Sciatic nerve (tissue), 2 donors: ENCODE measurements at places on chromosomes 5 and 9.

DNA sequence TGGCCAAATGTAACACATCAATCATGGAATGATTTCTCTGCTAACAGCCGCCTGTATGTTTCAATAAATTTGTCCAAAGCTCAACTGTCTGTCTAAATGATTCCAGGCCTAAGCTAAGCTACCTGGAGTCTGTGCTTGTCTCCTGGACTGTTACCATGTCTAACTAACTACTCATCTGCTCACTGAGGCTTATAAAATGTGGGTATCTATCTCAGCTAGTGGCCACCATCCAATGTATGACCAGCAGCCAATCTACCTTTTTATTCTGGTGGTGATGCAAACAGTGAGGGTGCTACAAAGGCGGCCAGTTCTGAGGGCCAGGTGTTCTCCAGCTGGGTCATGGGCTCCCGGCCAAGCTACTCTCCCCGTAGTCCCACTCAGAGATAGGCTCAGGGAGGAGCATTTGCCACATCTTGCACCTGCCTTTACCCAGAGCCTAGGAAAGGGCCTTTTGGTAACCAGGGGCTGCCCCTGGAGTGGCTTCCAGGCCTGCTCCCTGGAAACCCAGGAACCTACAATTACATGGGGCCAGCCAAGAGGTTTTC is 59.1 kb downstream of the PFDN1 start:
- no peak for DNase-seq

DNA sequence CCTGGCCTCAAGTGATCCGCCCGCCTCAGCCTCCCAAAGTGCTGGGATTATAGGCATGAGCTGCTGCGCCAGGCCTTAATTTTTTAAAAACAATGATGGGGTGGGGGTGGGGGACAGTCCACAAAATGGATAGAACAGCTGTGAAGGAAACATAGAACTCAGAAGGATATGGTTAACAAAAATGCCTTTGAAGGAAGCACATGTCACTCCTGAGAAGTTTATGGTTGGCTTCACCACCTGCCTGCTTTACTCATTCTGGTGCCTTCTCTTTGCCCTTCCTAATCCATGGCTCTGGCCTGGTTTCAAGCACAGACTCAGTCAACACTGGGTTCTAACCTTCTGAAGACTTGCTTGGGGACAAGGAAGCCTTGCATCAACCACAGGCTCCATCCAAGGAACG is 10.3 kb downstream of the BAG1 start:
- DNase-seq: no peak

GRCh38 chr9:129084087-129084486 is 3.2 kb downstream of the DOLPP1 start:
- DNase-seq: no peak

- DNase-seq: no peak
Measured at GRCh38 chr9:133238851-133239532, 29.9 kb upstream of the OBP2B start.

DNA sequence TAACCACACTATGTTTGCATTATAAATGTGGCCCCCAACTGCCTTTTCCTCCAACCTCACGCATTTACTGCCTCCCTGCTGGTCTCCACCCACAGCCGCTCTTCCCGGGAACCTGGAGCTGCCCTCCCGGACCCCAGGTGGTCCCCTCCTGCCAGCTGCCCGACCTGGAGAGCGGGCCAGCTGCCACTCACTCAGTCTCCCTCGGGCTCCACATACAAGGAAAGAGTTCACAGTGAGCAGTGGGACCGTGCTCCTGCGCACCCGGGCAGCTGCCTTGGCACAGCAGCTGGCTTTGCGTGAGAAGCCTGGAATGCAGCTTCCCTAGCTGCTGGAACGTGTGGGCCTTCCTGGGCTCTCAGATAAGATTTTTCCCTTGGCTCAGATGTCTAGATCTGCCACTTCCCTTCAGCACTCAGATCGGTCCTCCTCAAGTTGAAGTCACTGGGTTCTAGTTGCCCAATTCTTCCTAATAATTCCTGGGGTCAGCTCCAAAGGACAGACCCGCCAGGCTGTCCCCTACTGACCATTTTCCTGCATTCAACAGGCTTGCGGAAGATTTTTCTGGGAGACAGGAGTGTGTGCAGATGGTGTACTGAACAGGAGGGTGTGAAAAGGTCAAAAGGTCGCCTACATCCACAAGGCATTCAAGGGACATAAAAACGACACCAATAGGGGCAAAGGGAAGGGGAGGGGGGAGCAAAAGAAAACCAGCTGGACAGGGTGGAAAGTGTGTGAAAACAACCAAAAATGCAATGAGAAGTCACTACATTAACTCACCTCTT is 69.1 kb downstream of the MYO10 start:
- DNase-seq: no peak

DNA sequence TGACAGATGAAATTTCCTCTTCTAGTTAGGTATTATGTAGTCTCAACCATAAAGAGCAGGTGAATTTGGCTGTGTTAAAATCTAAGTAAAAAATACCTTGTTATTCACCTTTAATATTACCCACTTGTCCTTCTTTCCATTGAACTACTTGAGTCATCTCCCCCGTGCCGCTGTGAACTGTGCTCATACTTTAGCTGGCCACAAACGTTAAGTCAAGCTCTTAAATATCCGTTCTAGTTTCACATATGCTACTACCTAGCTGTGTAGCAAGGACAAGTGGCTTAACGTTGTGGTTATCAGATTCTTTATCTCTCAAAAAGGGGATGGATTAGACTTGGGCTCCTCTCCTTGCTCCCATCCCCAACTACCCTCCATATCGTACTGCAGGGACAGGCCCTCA is 110.4 kb downstream of the EFNA5 start:
- DNase-seq: no peak

DNA sequence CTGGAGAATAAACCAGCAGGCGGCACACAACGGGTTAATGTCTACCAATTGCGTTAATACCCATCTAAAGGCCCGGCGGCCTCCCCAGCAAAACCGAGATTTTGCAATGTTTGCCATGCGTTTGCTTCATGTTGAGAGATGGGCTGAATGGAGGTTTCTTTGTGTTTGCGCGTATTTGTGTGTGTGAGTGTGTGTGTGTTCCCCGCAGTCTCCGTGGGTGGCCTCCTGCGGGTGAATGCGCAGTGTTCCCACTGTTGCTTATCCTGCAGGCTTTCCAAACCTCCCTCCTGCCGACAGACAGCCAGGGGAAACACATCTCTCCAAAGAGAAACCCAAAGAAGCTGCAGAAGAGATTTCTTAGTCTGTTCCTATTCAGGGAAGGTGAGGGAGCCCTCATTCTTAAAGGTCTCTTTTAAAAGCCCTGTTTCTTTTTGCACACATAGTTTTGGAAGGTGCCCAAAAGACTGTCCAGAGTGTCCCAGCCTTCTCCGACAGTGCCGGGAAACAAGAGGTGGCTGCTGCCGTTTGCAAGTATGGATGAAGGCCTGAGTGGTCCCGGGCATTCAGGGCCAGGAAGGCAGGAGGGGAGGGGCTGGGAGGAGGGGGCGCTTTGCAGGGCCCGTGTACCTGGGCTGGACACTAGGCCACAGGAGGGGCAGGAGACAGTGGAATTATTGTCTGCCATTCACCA is 103.8 kb upstream of the ERCC6L2 start:
- DNase-seq: peak; percentile 78

DNA sequence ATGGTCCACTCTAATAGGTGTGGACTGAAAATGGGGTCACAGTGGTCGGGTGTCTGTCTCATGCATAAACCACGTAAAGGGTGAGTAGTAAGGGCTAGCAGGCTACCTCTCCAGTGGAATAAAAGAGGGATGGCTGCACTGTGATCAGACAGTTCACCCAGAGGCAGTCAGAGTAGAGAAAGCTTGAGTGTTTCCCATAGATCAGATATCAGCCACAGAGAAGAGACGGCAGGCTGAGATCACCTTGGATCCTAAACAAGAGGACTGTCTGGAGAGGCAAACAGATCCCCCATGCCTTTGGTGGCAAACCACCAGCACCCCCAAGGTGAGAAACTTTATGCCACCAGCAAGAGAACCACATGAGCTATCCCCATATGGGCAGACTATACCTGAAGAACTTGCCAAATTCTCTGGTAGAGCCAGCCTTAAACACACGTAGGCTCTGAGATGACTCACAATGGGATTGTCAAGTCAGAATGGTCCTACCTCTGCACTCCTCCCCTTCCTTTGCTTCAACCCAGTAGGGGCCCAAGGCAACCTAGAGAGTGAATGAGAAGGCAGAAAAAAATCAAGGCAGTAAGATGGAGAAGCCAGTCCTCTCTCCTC is 205.2 kb upstream of the MAP3K1 start:
- DNase-seq: no peak

DNA sequence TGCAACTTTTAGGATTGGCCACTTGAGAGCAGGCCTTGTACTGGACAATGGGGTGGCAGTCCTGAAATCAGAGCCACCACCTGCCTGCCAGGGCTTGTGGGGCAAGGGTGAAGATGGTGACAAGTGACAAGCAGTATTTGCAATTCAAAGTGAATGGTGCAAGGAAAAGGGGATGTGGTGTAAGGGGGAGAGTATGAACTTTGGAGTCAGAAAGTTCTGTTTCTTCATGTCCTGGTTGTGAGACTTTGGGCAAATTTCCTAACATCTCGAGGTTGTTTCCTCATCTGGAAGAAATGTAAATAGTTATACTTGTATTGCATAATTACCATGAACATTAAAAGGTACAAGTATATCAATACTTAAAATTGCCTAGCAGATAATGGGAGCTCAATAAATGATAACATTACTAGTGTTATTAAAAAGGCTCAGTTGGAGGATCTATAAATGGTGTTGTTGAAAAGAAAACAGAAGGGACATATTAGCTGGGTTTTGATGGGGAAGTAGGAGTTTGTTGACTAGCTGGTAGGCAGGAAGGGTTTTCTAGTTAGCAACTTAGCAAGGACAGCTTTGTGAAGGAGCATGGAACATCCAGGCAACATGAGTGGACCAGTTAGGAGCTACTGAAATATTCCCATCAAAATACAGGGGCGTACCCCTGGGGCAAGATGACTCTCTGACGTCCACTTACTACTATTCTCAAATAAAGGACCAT is 21.3 kb upstream of the MEGF9 start:
- DNase-seq: no peak

DNA sequence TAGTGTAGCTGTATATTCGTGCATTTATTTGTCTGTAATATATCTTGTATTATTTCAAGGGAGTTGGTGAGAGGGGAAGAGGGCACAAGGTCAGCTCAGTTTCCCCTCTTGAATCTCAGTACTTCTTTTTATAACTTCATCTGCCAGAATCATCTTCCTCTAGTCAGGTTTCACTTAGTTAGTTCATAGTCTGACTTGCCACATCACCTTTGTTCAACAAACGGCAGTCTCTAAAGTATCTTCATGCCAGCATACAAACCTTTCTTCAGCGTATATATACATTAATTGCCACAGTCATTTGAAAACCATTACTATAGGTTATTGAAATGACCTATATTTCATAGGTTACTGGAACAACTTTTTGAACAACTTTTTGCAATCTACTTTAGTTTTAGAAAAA is 1.6 kb downstream of the ECM2 start:
- no peak for DNase-seq

DNA sequence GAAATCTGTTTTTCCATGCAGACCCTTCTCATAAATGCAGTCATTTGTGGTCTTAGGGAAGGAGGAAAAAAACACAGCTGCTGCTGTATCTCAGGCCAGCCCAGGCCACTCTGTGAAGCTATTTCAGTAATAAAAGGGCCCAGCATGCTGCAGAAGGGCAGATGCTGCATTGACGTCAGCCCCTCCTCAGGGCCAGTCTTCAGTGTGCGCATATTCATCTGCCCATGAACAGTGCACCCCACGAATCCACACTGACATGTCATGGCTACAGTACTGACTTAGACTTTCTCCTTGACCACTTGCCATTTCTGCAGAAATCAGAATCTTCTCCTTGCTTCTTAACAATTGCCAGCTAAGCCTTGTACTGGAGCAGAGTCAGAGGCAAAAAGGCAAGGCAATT is 304.7 kb downstream of the GABRG2 start:
- no peak for DNase-seq

DNA sequence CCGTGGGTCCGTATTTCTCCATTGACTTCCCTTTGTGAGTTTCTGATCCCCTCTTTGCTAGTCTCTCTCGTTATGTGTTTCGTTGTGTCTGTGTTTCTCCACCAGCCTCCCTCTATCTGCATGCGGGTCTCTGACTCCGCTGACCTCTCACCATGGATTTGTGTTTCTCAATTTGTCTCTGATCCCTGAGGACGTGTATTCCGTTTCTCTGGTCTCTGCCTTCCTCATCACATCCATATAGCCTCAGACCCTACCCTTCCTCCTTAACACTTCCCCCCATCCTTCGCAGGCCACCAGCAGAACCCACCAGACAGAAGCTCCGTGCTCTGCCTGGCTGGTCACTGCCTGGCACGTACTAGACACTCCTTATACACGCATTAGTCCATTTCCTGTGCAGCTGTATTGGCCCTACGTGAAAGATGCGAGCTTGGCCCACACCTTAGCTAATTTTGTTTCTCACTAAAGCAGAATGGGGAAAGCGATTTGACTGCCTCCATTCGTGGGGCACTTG is 631 bp downstream of the B4GALT7 start:
- DNase-seq: peak; percentile 46

- DNase-seq: no peak
Measured at GRCh38 chr5:161863811-161864210, 15.9 kb downstream of the GABRA1 start.

DNA sequence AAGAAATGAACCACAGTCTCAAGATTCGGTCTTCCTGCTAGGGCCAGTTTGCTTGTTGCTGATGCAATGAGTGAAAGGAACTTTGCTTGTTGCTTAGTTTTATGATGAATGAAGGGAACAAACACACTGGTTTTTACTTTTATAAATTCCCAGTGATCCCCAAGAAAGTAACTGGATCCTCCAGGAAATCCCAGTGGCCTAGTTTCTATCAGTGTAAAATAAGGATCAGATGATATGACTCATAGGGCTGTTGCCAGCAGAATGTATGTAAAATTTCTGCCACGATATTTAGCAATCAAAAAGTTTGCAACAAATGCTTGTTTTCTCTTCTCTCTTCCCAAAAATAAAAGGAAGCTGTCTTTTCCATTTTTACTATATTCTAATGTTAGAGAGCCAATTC is 160.1 kb upstream of the CDKN2B start:
- DNase-seq: no peak

DNA sequence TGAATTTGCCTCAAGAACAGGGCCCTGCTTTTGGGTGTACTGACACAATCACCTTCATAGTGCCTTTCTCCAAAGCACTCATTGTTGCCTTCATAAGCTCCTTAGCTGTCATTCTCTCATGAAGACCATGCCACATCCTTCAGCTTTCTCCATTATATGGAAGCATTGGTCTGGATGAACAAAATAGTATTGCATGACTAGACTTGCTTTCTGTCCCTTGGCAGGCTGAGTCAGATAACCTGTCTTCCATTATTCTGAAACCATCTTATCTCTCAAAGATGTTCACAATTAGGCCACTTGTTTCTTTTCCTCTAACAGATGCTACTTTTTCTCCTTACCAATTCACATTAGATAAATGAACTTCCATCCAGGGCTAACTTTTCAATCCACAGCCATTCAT is 297.9 kb downstream of the IRX1 start:
- no peak for DNase-seq

DNA sequence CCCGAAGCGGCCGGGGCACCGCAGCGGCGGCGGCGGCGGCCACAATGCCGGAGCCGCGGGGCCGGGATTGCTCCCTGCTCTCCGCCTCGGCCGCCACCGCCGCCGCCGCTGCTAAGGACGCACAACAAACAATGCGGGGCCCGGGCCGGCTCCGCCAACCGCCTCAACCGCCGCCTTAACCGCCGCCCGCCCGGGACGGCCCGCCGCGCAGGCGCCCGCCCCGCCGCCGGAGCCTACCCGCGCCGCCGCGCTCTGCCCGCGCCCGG is 254 bp downstream of the STRBP start:
- no peak for DNase-seq

- DNase-seq: no peak
Measured at GRCh38 chr5:139138809-139139208, 59.4 kb downstream of the SIL1 start.

GRCh38 chr5:13427827-13428557 is 516.5 kb downstream of the DNAH5 start:
- DNase-seq: no peak
